AG08395 (cell line): ENCODE measurements at places on chromosomes 1 and 21.
A peak's percentile ranks its signal among the peaks of the same experiment; 100 is the strongest.

DNA sequence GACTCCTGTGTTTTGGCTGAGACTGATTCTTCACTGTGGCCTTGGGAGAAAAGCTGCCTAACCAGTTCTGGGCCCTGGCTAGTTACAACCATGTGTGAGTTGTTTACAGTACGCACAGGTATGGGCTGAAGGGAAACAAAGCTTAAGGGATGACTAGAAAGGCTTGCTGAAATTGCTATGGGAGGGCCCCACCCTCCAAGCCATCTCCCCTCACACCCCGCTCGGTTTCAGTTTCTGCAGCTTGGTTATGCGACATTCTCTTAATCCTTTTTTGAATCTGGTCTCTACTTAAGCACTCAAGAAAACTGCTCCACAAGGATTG, 43.1 kb downstream of the PBX1 start:
- DNase-seq, result no peak

DNA sequence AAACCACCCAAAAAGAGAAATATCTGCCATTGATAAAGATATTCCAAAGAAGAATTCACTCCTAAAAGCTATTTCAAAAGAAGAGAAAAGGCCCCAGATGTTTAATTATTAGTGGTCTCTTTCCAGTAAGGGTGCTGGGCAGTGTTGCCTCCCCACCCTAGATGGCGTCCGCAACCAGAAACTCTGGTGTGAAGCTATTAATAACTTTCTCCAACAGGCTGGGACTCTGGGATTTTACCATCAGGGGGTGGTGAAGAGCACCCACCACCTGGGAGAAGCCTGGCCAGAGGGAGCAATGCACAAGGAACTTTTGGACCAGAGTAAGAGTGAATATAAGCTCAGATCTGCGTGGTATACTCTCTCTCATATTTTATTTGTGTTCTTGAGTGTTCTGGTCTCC, 115.4 kb upstream of the TIAM1 start:
- DNase-seq, result no peak

GRCh38 chr1:26053718-26054560, 8.0 kb upstream of the SLC30A2 start:
- DNase-seq, result no peak

DNA sequence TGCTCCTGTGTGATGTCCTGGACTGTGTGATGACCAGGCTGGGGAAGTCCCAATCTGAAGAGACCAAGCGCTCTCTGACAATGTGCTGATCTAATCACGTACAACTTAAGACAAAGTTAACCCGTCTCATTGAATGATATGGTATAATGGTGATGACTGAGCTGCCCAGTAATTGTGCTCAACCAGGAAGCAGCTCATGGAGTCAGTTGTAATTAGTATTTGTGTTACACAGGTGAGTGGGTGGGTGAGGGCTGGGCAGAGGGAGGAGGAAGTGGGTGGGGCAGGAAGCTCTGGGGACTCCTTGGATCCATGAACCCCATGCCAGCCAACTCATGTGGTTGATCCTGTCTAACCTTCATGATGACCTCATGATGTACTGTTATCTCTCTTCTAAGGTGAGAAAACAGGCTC, 8.7 kb upstream of the ECE1 start:
- no peak for DNase-seq

DNA sequence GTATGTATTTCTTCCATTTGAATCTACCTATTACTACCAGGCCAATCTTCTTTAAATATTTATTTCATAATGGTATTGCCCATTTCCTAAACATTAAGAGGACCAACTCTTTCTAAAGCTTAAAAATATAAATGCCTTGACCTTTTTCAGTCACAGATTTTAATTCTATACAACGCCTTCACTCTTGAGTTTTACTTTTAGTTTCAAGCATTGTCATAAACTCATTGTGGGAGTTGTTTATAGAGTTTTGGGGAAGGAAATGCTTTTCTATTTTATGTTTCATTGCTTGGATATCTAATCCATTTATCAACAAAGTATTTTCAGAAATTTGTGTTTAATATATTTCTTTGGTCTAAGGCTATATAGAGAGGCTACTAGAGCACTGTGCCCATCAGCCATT, 155.8 kb downstream of the DPYD start:
- DNase-seq, result no peak

GRCh38 chr1:83960669-83961277, 38.2 kb downstream of the TTLL7 start:
- DNase-seq, result no peak

- DNase-seq, result no peak
Measured at GRCh38 chr1:111148376-111148881, 8.4 kb downstream of the CEPT1 start.

DNA sequence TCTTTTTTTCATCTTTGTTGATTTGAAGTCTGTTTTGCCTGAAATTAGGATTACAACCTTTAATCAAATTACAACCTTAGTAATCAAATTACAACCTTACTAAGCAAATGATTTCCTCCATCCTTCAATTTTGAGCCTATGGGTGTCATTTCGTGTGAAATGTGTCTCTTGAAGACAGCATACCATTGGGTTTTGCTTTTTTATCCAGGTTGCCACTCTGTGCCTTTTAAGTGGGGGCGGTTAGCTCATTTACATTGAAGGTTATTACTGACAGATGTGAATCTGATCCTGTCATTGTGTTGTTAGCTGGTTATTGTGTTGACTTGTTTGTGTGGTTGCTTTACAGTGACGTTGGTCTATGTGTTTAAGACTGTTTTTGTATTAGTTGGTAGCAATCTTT, 74.8 kb upstream of the BCL9 start:
- no peak for DNase-seq

GRCh38 chr1:17119773-17120480, 676 bp upstream of the PADI2 start:
- DNase-seq, result no peak

DNA sequence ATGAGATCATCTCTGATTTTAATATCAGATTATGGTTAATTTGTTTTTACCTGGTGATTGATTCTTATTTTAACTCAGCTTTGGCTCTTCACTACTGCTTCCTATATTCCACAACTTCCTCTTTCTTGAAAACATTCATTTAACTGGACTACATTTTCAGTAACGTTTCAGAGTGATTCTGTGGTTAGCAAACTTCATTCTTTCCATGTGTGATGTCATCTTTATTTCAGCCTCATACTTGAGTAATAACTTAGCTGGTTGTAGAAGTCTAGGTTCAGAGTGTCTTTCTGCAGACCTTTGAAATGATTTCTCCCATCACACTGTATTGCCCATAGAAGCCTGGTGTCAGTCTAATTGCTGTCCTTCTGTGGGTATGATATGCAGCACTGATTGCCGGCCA, 36.0 kb upstream of the SLC35F3 start:
- no peak for DNase-seq

GRCh38 chr1:53115403-53116306, 26.8 kb downstream of the SLC1A7 start:
- DNase-seq, result no peak

- DNase-seq, result no peak
Measured at GRCh38 chr1:201264554-201264953, 18.8 kb upstream of the PKP1 start.

DNA sequence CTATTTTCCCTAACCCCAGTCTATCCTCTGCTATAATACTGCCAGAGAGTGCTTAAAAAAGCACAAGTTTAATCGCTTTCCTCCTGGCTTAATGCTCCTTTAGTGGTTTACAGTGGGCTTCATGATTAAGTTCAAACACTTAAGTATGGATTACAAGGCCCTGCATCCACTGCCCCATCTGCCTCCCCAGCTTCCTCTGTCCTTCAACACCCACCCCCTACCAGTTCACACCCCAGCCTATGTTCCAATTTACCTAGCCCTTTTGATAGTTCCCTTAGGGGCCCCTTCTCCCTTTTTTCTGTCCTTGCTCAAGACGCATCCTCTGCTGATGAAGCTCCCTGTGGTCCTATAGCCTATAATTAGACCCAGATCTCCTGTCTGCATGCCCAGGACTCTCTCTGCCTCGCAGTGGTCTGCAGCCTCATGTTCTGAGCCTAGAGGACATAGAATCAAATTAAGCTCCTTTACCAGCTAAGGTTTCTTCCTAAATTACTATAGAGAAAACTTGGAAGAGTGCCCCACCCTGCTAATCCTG, 212.5 kb downstream of the FGGY start:
- DNase-seq, result no peak

DNA sequence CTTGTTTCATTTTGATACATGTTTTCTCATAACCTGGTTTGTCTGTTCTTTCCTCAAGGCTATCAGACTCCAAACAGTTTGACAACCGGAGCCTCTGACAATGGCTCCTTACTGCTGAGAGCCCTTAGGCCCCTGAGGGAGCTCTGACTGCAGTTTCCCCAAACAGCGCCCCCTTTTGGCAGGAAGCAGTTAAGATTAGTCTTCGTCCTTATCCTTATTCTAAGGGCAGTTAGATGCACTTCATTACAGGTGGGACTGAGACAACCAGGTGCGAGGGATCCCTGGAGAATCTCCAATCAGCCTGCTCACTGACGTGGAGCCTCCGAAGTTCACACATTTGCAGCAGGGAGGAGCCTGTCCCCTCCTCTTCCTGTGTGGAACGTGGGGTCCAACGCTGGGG, 393.1 kb downstream of the BRINP3 start:
- DNase-seq, result no peak

GRCh38 chr21:33207449-33208149, 22.1 kb upstream of the IFNAR2 start:
- DNase-seq, result no peak

- DNase-seq, result peak; percentile 72
Measured at GRCh38 chr1:86774305-86775295, 70.2 kb downstream of the SH3GLB1 start.

DNA sequence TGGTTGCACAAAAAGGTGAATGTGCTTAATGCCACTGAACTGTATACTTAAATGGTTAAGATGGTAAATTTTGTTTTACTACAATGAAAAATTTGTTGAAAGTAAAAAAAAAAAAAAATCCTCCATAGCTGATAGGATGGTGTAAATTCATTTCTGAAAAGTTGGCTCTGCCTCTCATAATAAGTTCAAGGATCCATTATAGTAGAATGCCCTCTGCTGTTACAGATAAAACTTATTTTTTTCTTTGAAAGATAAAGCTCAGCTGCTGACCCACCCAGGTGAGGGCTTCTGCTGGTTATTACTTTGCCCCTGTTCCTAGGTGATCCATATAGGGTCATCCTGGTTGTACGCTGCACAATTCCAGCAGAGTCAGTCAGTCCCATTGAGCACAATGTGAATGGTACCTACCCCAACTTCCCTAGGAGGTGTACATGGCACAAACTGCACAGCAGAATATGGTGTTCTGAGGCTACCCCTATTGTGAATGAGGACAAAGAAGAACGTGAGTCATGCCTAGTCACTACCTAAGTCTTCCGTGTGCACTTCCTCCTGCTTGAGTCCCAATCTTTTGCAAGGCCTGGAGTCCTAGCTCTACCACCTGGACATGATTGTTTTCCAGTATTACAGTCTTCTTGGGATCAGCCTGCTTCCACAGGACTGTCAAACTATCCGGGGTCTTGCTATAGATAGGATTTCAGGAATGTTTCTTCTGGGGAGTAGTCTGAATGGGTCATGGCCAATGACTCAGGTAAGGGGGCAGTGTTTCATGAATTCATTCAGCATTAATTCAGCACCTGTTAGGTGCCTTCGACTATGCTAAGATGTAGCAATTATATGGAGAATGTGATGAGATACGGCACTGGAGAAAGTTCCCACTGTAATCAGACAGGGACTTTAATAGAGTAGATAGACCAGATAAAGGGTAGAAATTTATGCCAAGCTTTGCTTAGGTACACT, 20.8 kb upstream of the CD5L start:
- no peak for DNase-seq

- DNase-seq, result peak; percentile 37
Measured at GRCh38 chr1:89633800-89634625, 1.1 kb downstream of the LRRC8C start.

GRCh38 chr1:218351391-218352074, 6.4 kb downstream of the TGFB2 start:
- DNase-seq, result no peak

DNA sequence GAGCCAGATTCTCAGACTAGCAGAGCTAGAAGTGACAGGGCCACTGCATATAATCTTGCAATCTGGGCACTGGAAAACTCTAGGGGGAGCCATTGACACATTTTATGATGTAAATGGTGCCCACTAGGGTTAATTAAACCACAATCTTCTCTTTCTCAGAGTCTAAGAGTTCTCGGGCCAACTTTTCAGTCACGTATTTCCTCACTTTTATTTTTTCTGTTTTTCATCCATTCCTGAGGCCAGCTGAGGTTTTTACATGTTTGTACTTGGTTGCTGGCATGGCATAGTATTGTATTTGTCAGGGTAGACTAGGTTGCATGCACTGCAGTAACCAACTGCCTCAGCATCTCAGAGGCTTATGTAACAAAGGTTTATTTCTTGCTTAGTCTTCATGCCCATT, 138.2 kb downstream of the ZNF326 start:
- no peak for DNase-seq

DNA sequence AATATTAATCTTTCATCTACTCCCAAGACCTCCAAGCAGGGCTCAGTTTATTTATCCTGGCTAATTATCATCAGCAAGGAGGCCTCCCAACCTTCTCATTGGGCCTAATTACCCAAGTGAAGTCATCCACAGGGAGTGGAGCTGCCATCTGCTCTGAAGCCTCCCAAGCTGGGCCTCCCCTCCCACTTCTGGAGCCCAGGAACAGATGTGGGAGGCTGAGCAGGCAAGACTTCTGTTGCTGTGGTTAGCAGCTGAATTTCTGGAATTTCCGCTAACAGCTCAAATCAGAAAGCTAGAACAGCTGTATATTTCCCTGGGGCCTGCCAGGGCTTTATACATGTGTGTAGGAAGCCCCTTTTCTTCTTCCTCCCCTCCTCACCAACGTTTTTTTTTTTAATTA, 127.5 kb downstream of the UCK2 start:
- peak; percentile 78 for DNase-seq

GRCh38 chr1:162131400-162132321, 62.2 kb downstream of the NOS1AP start:
- no peak for DNase-seq

- DNase-seq, result no peak
Measured at GRCh38 chr1:206786212-206786886, 14.1 kb upstream of the IL10 start.

DNA sequence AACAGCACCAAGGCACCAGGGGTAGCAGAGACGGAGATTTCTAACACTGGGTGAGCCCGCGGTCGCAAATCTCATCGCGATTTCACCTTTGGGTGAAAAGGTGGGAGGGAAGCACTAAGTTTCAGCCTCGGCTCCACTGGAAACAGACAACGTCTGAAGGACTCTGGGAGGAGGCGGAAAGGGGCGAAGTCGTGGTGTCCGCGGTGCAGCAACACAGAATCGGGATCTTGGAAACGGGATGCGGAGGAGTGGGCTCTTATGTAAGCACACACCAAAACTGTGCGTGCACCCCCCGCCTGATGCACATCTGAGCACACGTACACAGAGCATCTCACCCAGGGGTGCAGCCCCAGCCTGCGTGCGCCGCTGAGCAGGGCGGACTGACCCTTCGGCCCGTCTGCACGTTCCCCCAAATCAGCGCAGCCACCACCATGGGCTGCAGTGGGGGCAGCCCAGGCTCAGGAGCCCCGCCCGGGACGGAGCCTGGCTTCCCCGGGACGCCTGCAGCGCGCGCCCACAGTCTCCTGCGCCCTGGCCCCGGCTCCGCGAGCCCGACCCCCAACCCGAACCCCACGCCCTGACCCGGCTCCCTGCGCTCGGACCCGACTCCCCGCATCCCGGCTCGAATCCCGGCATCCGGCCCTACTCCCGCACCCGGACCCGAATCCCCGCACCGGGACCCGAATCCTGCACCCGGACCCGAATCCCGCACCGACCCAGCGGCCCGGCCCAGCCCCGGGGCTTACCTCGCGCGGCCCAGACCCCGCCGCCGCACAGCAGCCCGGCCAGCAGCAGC, 670 bp downstream of the CLSTN1 start:
- DNase-seq, result peak; percentile 29

GRCh38 chr1:67648582-67649326, 36.2 kb upstream of the GADD45A start:
- DNase-seq, result no peak

GRCh38 chr1:153794624-153795329, 19.6 kb downstream of the SLC27A3 start:
- DNase-seq, result no peak
